NCI-H446 (cell line): ENCODE measurements at places on chromosomes 5 and 9.

GRCh38 chr5:24110004-24110615, 534.7 kb downstream of the CDH10 start:
- peak; percentile 67 for DNase-seq

DNA sequence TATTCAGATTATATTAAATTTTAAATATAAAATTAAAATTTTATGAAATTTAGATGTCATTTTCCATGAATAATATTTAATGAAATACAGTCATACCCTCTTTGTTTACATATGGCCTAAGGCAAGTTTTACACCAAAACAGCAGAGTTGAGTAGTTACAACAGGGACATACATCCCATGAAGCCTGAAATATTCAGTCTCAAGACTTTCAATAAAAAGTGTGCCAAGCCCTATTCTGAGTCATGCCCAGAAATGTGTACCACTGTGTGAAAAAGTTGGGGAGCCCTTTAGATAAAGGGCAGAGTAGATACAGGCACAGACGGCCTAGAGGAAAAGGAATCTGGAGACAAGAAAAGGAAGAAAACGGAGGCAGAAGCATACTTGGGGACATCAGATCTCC, 261.3 kb downstream of the SGCD start:
- no peak for DNase-seq

GRCh38 chr9:135065151-135065550, 22.3 kb upstream of the OLFM1 start:
- no peak for DNase-seq

DNA sequence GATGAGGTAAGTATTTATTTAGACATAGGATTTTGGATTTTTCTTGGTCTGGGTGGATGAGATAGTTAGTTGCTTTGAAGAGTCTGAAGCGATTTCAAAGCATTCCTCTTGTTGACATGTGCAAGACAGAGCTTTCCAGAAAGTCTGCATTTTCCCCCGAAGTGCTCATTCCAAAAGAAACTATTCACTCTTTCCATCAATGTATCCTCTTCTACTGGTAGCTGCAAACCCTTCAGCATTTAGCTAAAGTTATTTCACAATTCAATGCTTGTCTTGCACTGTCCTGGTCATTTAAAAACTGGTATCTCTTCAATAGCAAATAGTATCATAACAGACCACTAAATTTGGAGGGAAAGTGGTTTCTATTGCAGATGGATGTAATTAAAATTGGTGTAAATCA, 13.0 kb downstream of the NREP start:
- no peak for DNase-seq

DNA sequence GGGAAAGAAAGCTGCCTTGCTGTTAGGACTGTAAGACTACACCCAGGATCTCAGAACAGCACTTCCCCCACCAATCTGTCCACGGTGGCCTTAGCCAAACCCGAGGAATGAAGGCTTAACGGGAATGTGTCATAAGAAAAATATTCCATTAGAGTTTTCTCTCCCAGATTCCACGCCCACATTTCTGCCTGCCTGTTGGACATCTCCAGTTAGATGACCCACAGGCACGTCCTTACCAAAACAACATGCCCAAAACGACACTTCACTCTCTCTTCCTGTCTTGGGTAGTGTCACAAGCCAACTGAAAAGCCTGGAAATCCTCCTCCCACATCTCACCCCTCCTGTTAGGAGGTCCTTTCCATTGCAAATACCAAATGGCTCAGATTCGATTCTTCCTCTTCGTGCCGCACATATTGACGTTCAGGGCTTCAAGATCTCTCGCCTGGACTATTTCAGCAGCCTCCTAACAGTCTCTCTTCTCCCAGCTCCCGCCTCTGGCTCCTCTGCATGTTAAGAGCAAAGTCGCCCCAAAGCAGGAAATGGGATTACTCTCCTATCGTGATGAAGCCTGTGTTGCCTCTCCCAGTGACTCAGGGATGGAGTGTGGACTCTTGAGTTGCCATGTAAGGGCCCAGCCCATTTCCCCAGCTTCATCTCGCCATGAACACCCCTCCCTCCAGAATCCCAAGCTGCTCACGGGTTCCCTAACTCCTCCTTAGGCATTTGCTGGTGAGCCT, 159.3 kb downstream of the NR3C1 start:
- peak; percentile 94 for DNase-seq

GRCh38 chr5:31193591-31194467, at the start of gene CDH6:
Gene CDH6 (plus strand): TSS chr5:31193686. CDS start chr5:31267474, 73,788 bp downstream.
- DNase-seq, result no peak

- DNase-seq, result no peak
Observed at GRCh38 chr5:45793638-45794532, 97.7 kb upstream of the HCN1 start.

DNA sequence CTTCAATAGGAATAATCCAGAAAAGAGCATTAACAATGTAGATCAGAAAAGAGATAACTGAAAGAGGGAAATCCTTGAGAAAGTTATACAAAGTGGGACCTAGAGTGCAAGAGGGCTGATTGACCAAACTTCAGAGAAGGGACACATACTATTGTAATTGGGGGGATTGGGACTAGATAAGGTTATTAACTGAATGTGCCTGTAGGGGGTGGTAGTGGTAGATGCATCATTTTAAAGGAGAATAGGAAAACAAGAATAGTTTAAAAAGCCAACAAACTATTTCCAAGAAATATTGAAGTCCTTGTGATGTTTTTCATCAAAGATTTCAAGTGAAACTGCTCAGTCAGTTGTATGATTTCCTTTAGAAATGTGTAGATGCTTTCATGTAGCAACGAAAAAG, 468.5 kb downstream of the TAF11L14 start:
- no peak for DNase-seq

- DNase-seq, result no peak
Observed at GRCh38 chr5:122137702-122138101, 8.4 kb downstream of the ZNF474 start.

- DNase-seq, result no peak
Observed at GRCh38 chr5:153752890-153753289, 262.4 kb downstream of the GRIA1 start.
